ENCODE measurements at places on chromosomes 5 and 9.

DNA sequence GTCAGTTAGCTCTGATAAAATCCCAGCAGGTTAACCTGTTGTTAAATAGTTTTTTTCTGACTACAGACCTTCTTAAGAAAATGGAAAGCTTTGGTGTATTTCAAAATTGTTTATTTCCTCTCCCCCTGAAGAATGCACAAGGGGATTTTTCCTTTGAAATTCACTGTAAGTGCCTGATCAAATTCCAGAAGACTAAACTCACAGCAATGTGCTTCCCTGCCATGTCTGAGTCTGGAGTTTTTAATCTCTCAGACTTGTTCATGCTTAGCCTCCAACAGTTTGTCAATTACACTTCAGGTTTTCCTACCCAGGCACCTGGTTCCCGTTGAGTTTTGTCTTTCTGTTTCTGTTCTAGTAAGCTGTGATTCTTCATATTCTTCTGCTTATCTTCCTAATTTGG, 961.6 kb upstream of the CDH18 start:
- no peak for DNase-seq

DNA sequence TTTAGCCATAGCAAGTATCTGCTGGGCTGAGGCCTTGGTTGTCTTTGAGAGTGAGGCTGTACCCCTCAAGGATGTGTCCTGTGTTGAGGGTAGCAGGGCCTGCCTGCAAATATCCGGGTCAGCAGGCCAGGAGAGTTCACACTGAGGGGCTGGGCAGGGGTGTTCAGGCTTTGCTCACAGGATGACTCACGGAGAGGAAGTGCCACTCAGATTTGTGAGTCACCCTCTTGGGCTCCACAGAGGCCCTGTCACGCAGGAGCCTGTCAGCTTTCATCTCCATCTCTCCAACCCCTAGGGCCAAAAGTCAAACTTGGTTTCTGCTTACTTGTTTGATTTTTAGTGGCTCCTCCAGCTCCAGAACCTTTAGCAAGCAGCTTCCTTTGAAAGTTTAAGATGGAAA, 211.5 kb downstream of the SEC61B start:
- DNase-seq = peak; percentile 95

- DNase-seq = no peak
These were observed 37.8 kb upstream of the TMEM250 start for GRCh38 chr9:136156209-136157120.

DNA sequence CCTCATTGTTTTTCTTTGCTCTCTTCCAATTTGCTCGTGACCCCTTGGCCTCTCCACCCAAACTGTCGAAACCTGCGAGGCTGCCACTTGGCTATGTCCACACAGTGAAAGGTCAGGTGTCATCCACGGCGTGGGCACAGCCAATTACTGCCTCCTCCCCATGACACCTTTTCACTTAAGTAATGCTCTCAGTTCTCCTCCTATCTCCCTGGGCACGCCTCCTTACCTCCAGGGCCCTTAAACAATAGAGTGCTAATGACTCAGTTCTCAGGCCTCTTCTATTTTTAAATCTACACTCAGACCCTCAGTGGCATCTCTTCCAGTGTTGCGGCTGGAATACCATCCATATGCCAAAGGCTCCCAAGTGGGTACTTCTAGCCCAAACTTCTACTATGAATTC, 256.8 kb downstream of the ROR2 start:
- no peak for DNase-seq

DNA sequence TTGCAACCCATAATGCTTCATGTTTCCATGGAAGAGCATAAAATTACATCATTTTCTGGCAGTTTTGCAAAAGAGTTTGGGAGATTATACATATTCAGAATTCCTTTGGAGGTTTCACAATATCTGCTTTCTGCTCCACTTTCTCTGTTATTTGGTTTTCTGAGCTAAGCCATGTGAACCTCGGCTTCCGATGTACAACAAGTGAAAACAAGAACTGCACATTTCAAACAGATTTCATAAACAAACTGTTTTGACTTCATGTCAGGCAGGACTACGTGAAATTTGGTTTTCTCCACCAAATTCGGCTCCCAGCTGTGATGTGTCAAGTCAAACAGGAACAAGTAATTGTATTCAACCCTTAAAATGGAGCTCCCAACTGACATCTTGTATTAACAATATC, 609.8 kb downstream of the IRX1 start:
- DNase-seq = no peak

- no peak for DNase-seq
These were observed 24.4 kb upstream of the GRPEL2 start for GRCh38 chr5:149320791-149321330.

GRCh38 chr5:148807851-148808250, 18.6 kb upstream of the ADRB2 start:
- DNase-seq = peak; percentile 65

DNA sequence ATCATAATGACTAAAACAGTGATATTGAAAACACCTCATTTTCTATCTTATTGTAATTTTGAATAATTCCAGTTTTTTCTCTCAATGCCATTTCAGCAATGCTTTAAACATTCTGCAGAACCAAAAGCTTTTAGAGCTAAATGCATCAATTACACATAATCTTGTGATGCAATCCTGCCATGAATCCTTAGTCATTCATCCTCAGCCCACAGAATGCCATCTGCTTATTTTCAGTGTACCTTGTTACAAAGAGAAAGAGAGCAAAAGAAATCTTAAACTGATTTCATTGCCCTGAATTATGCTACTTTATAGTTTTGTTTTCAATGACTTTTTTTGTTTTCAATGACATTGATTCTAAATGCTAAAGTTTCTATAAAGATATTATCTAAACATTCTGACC, 1234.8 kb upstream of the C9orf72 start:
- DNase-seq = no peak

DNA sequence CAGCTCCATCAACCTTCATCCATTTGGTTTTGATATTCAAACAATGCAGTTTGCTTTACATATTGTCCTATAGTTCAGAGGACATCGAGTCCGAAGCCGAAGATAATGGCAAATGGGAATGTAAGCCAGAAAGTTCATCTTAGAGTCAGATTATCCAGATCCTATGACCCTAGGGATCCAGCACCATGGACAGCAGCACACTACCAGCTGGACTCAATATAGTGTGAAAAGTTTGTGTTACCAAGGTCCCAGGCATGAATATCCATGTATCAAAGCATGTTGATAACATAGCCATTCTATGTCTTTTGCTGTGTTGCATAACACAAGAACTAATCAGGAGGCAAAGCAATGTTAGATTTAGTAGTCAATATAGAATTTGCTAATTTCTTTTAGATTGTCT, 46.3 kb downstream of the FSTL4 start:
- DNase-seq = peak; percentile 54

DNA sequence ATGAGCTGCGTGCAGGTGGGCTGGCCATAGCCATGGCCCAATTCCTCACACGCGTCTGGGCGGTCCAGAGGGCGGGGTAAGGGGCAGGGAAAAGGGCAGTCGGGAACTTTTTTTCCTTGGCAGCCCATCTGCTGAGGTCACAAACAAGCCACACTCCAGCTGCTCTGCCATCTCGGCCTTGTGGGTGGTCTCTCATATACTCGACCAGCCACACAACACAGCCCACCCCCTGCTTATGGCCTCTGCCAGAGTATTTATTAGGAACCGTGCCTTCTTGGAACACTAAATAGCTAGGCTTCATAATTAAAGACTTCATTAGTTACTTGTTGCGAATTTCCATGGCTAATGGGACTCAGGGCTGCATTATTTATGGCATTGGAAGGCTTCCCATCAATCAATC, 98.5 kb upstream of the LHFPL2 start:
- no peak for DNase-seq

- DNase-seq = peak; percentile 75
These were observed 505 bp downstream of the SPTAN1 start for GRCh38 chr9:128552744-128553440.

GRCh38 chr9:127826253-127826913, 23.7 kb downstream of the FPGS start:
- no peak for DNase-seq

GRCh38 chr5:96344678-96345577, 88.1 kb downstream of the PCSK1 start:
- DNase-seq = peak; percentile 51

DNA sequence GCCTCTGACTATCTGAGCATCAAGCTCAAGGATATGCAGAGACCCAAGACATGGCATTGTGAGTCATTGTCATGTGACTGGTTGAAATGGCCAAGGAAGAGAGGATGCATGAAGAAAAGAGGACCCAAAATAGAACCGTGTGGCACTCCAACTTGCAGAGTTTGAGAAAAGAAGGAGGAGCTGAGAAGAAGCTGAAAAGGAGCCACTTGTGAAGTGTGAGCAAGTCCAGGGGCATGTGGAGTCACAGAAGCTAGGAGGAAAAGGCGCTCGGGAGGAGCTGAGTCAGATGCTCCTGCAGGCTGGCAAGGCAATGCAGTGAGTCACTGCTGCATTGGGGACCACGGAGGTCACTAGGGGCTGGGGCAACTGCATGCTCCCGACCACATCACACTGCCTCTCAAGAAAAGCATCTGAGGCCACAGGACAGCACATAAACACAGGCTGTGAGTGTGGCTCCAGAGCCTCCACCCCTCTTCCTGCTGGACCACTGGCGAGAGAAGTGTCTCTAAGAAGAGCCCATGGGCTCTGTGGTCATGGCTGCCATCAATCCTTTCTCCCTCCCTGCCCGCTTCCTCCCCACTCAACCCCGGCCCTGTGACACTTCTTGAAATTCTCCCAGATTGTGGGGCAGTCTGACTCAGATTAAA, 197.6 kb downstream of the DRD1 start:
- DNase-seq = no peak

DNA sequence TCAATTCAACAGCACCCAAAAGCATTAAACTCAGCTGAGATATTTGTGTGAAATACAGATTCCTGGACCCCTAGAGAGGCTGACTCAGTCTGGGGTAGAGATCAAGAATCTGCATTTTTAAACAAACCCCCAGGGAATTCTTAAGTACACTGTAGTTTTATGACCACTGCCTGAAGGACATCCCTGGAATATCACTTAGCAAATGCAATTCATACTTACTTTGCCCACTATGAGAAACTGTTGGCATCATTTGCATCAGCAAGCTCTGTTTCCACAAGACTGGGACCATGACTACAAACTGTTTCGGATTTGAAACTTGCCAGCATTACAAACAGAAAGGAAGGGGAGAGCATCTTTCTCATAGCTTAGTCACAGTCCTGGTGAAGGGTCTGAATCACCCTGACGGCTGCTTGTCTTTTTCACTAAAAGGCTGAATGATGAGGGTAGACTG, 63.7 kb downstream of the MLLT3 start:
- no peak for DNase-seq

GRCh38 chr9:27808864-27809263, 235.6 kb upstream of the C9orf72 start:
- no peak for DNase-seq

All from suppressor macrophage treated with lipopolysaccharide for 1 hour (primary cell).